Activated CD4-positive, alpha-beta memory T cell treated with anti-CD3 and anti-CD28 coated beads, Interleukin-2, amount 10 ng/mL, durations not matched to agents 7 days and 5 days (primary cell): ENCODE measurements at places on chromosomes 7 and 10. TPM values are rescaled to one million over a fixed set of nuclear protein-coding genes. Genes with fewer than 3 reads are reported as not detected.

Gene CCDC146
- total RNA-seq = 6.4 TPM

Gene HABP2
- total RNA-seq = not detected

Gene NPSR1
- not detected for total RNA-seq

GRCh38 chr10:24848195-24848594 lies 104.2 kb downstream of the PRTFDC1 start:
- H3K27ac ChIP-seq = no peak overlapping the region
- no peaks in the 10 kb centered on the region for H3K36me3 ChIP-seq
- peaks cover 5% of the 10 kb centered on the region for H3K4me1 ChIP-seq
- H3K4me3 ChIP-seq = no peak overlapping the region

Gene PIK3AP1
- 6.6 TPM for total RNA-seq

DNA sequence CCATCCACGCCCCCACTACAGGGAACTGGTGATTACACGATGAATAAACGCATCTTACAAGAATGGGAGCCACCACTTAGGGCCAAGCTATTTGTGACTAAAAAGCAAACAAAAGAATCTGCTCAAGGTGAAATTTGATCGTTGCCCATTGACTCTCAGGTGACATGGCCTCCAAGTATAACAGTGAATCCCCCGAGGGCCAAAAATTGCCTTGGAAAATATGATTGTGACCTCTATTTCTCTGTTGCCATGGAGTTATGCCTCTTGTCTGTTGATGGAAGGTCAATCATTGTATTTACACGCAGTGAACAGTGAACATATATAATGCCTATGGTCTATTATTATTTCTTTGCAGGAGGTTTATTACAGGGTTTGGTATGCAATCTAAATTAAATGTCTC lies 282.3 kb downstream of the KLF6 start:
- peaks cover 18% of the 10 kb centered on the region for H3K27me3 ChIP-seq
- H3K4me1 ChIP-seq = no peaks in the 10 kb centered on the region
- no peak overlapping the region for H3K27ac ChIP-seq
- no peak for DNase-seq
- H3K4me3 ChIP-seq = no peak overlapping the region
- H3K36me3 ChIP-seq = no peaks in the 10 kb centered on the region

Gene CROT
- total RNA-seq = 9.5 TPM

- H3K4me1 ChIP-seq = no peaks in the 10 kb centered on the region
- H3K4me3 ChIP-seq = no peak overlapping the region
- H3K27me3 ChIP-seq = no peaks in the 10 kb centered on the region
- DNase-seq = no peak
- H3K36me3 ChIP-seq = no peaks in the 10 kb centered on the region
These were observed 351.7 kb downstream of the NXPH1 start for GRCh38 chr7:8785081-8785480.

DNA sequence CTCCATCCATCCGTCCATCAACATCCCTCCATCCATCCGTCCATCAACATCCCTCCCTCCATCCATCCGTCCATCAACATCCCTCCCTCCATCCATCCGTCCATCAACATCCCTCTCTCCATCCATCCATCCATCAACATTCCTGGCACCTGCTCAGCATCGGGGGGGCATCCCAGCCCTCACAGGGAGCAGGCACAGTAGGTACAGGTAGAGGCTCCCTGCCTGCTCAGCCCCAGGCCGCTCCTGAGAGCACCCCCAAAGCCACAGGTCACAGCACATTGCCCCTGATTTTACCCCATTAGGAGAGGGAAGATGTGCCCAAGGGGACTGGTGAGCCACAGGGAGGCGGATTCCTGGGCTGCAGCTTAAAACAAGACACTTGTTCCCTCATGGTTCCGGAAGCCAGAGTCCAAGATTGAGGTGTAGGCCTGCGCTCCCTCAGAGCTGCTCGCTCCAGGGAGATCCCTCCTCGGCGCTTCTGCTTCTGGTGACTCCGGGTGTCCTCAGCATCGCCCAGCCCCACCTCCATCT lies 21.1 kb upstream of the CFAP46 start:
- H3K4me3 ChIP-seq = peak overlapping the region; percentile 89
- no peak for DNase-seq
- H3K36me3 ChIP-seq = no peaks in the 10 kb centered on the region
- H3K27me3 ChIP-seq = peaks cover 16% of the 10 kb centered on the region

- peaks cover 62% of the 10 kb centered on the region for H3K4me1 ChIP-seq
- no peak overlapping the region for H3K27ac ChIP-seq
- H3K36me3 ChIP-seq = peaks cover 2% of the 10 kb centered on the region
- H3K4me3 ChIP-seq = no peak overlapping the region
- H3K27me3 ChIP-seq = no peaks in the 10 kb centered on the region
- DNase-seq = no peak
These were observed 71.7 kb downstream of the MAP3K8 start for GRCh38 chr10:30505543-30506298.

GRCh38 chr7:55286666-55287065 lies 78.5 kb upstream of the LANCL2 start:
- no peaks in the 10 kb centered on the region for H3K4me1 ChIP-seq
- H3K27me3 ChIP-seq = peaks cover 38% of the 10 kb centered on the region
- H3K27ac ChIP-seq = no peak overlapping the region
- H3K36me3 ChIP-seq = no peaks in the 10 kb centered on the region
- no peak overlapping the region for H3K4me3 ChIP-seq

Gene PCGF5
- 44.7 TPM for total RNA-seq

DNA sequence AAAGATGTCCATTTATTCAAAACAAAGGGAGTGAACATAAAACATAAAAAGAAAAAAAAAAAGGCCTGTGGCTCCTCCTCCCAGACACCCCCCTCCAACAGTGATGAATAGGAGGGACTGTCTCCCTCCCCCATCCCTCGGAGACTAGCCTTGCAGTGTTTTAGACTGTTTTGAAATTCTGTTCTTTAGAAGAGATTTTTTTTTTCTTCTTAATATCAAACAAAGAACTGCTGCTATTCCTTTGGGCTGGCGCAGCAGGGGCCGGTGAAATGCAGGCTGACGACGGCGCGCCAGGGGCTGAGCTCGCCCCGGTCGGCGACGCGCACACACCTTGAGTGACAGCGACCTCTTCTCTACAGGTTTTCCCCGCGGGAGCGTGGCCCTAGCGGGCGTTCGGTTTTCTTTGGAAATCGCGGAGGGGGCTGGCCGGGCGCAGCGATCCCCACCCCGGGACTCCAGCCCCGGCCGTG lies at the start of gene LANCL2:
Gene LANCL2, plus strand, starts transcription at position 133 of the 470 bp plus-strand sequence. CDS start 689 bp downstream, outside the sequence.
- no peak for DNase-seq
- H3K36me3 ChIP-seq = peaks cover 8% of the 10 kb centered on the region
- peak within 1 kb of the TSS; percentile 86 for H3K4me3 ChIP-seq
- peaks cover 27% of the 10 kb centered on the region for H3K4me1 ChIP-seq
- peak within 1 kb of the TSS; percentile 93 for H3K27ac ChIP-seq

Gene ATRNL1
- total RNA-seq = 0.55 TPM

DNA sequence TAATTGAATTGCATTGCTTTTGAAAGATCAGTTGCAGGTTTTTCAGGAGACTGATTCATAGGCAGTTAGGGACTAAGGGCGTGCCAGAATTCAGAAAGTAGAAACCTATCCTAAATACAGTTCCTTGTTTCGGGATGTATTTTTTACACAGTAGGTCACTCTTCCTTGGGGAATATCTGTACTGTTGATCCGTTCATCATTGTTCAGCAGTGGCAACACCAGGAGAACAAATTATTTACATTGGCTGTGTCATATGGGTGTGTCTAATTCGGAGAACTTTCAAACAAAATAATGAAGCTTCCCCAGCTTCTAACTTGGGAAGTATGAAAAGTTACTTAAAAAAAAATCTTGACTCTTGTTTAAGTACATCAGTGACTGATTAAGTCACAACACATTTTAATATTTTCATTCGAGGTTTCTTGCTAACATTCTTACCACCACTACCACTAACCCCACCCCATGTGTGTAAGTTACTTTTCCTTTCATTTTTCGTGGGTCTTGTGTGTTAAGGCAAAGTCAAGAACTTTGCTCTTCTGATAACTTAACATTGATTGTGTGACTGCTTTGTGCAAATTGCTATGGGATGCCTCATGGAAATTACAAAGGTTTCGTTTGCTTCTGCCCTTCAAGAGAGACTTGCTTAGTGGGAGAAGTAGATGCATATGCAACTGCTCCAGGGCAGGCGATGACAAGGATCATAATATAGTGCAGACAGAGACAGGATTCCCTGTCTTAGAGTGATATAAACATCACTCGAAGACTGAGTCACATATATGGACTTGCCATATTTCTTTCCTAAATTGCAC lies 43.8 kb upstream of the RPA3 start:
- peak; percentile 21 for DNase-seq
- peak overlapping the region; percentile 91 for H3K27ac ChIP-seq
- peak overlapping the region; percentile 90 for H3K4me3 ChIP-seq
- no peaks in the 10 kb centered on the region for H3K27me3 ChIP-seq
- no peaks in the 10 kb centered on the region for H3K36me3 ChIP-seq

DNA sequence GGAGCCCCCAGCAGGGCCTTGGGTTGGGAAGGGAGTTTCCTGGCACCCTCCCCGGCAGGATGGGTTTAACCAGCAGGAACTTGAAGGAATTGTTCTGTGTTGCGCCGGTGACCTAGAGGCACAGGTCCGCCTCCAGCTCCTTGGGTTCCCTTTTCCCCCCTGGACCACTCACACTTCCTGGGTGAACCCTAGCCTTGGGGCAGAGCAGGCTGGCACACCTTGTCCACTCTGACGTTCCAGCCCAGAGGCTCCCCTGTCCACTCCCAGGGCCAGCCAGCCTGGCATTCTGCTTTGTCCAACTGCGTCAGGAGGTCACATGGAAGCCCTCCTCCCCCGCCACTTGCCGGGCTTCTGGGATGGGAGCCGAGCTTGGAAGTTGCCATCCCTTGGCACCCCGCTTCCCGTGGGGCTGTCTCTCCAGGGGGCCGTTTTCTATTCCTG lies 25.8 kb downstream of the TMEM120A start:
- H3K4me3 ChIP-seq = no peak overlapping the region
- peaks cover 3% of the 10 kb centered on the region for H3K4me1 ChIP-seq
- H3K27me3 ChIP-seq = no peaks in the 10 kb centered on the region
- no peak overlapping the region for H3K27ac ChIP-seq
